ENCODE measurements at places on chromosomes 2 and 18. TPM values are rescaled to one million over a fixed set of nuclear protein-coding genes. Genes with fewer than 3 reads are reported as not detected.
A peak's percentile ranks its signal among the peaks of the same experiment; 100 is the strongest.

The VIT gene
- total RNA-seq: 0.99 TPM

The RGPD5 gene
- total RNA-seq: 25.7 TPM

The C2orf66 gene
- 0.33 TPM for total RNA-seq

The TRIM43 gene
- total RNA-seq: not detected

The ADRA2B gene
- total RNA-seq: 0.26 TPM

The NT5DC4 gene
- total RNA-seq: not detected

The SETBP1 gene
- 23.6 TPM for total RNA-seq

The ASB18 gene
- not detected for total RNA-seq

The ANKRD62 gene
- total RNA-seq: 13.0 TPM

DNA sequence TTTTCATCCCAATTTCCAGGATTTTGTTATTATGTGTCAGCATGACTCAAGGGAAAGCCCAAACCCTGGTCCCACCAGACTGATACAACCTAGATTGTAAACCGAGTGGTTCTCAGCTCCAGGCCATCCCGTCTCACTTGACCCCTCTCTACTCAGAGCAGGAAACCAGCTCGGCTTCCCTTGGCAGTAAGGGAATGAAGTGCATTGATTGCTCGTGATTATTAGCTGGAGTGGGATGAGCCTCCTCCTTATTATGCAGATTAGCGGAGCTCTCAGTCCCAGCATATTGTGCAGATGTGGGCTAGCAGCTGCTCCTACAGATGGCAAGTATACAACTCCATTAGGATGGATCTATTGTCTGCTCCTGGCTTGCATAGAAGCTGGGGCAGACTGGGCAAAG lies 167.6 kb downstream of the LNPK start:
- no peak overlapping the region for H3K4me3 ChIP-seq
- no peaks in the 10 kb centered on the region for H3K36me3 ChIP-seq
- DNase-seq: no peak
- no peaks in the 10 kb centered on the region for H3K4me1 ChIP-seq
- no peaks in the 10 kb centered on the region for H3K27me3 ChIP-seq

DNA sequence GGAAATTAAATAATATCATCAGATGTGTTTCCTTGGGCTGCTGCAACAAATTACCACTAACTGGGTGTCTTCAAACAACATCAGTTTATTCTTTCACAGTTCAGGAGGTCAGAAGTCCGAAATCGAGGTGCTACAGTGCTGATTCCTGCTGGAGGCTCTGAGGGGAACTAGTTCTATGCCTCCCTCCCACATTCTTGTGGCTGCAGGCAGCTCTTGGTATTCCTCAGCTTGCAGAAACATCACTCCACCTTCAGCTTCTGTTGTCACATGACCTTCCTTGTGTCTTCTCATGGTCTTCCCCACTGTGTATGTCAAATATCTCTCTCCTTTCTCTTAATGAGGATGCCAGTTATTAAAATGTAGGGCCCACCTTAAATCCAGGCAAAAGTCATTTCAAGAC lies 29.3 kb upstream of the DCC start:
- DNase-seq: no peak
- no peaks in the 10 kb centered on the region for H3K27me3 ChIP-seq
- H3K36me3 ChIP-seq: no peaks in the 10 kb centered on the region
- no peak overlapping the region for H3K27ac ChIP-seq
- no peak overlapping the region for H3K4me3 ChIP-seq

- no peaks in the 10 kb centered on the region for H3K36me3 ChIP-seq
- no peaks in the 10 kb centered on the region for H3K27me3 ChIP-seq
- H3K27ac ChIP-seq: no peak overlapping the region
- no peaks in the 10 kb centered on the region for H3K4me1 ChIP-seq
These were observed 57.6 kb upstream of the ZNF519 start for GRCh38 chr18:14189858-14190257.

GRCh38 chr2:219569041-219569440 lies 2.3 kb downstream of the OBSL1 start:
- no peak for DNase-seq
- H3K36me3 ChIP-seq: no peaks in the 10 kb centered on the region
- no peak overlapping the region for H3K27ac ChIP-seq
- H3K4me3 ChIP-seq: no peak overlapping the region
- no peaks in the 10 kb centered on the region for H3K27me3 ChIP-seq

DNA sequence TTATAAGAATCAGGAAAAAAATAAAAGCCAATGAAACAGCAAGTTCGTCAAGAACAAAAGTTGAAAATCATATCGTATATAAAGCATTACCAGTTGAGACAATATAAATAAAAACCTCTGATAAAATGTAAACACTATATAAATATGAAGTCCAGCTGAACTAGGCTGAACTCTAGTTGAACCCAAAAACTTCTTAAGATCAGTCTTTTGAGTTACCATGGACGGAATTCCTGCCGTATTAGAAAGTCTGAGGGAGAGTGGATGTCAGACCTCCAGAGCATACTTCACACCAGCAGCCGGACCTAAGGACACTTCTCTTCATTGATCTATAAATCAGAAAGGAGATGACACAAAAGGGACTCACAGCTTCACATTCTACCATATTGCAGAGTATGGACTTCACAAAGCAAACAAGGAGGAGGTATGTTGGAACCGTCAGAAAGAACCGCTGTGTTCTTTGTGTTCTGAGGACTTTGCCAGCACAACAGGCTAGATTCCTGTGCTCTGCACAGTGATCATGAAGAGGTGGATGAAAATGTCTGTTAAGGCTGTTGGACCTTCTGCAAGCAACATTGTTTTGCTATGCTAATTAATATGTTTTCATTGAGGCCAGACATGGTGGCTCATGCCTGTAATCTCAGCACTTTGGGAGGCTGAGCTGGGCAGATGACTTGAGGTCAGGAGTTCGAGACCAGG lies 67.2 kb upstream of the SP5 start:
- no peak overlapping the region for H3K4me3 ChIP-seq
- DNase-seq: no peak
- H3K27ac ChIP-seq: no peak overlapping the region
- no peaks in the 10 kb centered on the region for H3K36me3 ChIP-seq

DNA sequence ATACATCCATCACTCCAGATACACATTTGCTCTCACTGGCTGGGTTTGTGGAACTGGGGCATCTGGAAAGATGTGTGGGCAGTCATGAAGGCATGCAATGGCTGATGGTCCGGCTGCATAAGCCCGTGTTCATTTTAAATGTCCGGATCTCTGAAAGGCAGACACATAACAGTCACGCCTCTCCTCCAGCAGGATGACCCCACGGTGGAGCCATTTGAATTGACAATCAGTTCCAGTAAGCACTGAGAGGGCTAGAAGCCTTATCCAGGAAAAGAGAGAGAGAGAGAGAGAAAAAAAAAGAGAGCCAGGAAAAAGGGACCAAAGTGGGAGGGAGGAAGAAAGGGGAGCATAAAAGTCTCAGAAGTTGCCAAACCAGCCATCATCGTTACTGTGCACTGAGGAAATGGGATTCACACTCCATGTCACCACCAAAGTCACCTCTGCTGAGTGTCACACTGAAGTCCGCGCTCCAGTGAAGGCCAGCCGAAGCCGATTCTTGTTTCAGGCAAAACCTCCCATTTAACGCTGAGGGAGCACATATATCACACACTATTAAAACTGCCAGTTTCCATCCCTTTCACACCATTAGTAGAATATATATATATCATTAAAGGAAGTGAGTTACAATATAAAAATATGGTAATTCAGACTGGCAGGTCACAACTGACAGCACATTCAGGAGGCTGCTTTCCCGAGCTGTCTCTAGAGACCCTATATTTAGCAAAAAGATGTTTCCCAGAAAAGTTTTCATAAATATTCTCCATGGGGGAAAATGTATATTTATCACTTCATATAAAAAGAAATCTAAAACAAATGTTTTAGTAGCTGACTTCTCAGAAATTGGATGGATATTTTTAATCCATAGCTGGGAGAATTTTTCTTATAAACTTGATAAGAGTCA lies 142.0 kb downstream of the ACTR3 start:
- DNase-seq: no peak
- no peaks in the 10 kb centered on the region for H3K27me3 ChIP-seq

- H3K4me3 ChIP-seq: no peak overlapping the region
- no peaks in the 10 kb centered on the region for H3K27me3 ChIP-seq
- no peaks in the 10 kb centered on the region for H3K36me3 ChIP-seq
- H3K27ac ChIP-seq: no peak overlapping the region
These were observed 38.0 kb downstream of the CMPK2 start for GRCh38 chr2:6827566-6828298.

DNA sequence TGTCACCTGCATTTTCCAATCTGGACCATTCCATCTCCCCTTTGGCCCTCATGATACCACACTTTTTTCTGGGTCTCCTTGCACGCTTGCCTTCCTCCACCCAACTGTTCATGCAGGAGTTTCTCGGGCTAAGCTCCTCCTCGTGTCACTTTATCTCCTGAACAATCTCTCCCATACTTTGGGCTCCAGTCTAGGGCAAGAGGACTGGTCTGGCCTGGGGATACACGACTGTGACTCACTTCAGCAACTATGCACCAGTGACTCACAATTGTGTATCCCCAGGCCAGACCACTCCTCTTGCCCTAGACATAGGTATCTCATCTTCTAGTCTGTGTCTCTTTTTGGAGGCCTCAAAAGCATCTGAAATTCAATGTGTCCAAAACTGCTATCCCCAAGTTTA lies 149.4 kb upstream of the PTPRM start:
- H3K36me3 ChIP-seq: no peaks in the 10 kb centered on the region
- no peaks in the 10 kb centered on the region for H3K4me1 ChIP-seq
- H3K27ac ChIP-seq: no peak overlapping the region
- DNase-seq: no peak
- no peaks in the 10 kb centered on the region for H3K27me3 ChIP-seq
- H3K4me3 ChIP-seq: no peak overlapping the region

- H3K4me1 ChIP-seq: peaks cover 29% of the 10 kb centered on the region
- H3K4me3 ChIP-seq: no peak overlapping the region
- no peak overlapping the region for H3K27ac ChIP-seq
- H3K36me3 ChIP-seq: no peaks in the 10 kb centered on the region
- H3K27me3 ChIP-seq: no peaks in the 10 kb centered on the region
These were observed 22.8 kb downstream of the ADRA2B start for GRCh38 chr2:96093528-96093927.

DNA sequence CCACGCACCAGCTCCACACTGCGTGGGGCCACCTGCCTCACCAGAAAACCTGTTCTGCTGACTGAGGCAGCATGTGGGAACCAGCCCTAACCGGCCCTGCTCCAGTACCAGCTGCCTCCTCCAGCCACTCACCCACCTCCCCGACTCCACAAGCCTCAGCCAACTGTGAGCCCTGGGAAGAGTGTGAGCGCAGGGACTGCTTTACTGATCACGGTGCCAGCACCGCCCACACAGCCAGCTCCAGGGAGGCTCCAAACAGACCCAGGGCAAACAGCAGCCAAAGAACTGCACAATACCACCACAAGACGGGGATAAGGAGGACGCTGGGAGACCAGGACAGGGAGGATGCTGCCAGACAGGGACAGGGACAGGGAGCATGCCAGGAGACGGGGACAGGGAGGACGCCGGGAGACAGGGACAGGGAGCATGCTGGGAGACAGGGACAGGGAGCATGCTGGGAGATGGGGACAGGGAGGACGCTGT lies 28.4 kb downstream of the EIPR1 start:
- H3K4me1 ChIP-seq: no peaks in the 10 kb centered on the region
- H3K27me3 ChIP-seq: no peaks in the 10 kb centered on the region
- DNase-seq: peak; percentile 24
- H3K36me3 ChIP-seq: no peaks in the 10 kb centered on the region
- no peak overlapping the region for H3K4me3 ChIP-seq

DNA sequence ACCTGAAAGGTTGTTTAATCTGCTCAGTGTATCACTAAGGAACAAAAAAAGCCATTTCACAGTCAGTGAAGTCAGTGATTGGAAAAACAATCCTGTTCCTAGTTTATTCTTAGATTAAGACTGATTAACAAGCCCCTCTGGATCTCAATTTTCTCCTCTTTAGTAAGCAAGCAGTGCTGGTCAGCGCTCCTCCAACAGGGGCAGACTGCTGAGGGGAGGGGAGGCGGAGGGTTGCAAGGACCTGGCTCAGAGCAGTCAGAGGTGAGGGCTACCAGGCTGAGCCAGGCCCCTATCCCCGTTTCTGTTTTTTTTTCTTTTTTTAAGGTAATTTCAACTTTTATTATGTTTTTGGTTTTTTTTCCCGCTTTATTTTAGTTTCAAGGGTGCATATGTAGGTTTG lies 24.7 kb upstream of the KCNS3 start:
- H3K27me3 ChIP-seq: no peaks in the 10 kb centered on the region
- no peaks in the 10 kb centered on the region for H3K4me1 ChIP-seq
- H3K36me3 ChIP-seq: no peaks in the 10 kb centered on the region

DNA sequence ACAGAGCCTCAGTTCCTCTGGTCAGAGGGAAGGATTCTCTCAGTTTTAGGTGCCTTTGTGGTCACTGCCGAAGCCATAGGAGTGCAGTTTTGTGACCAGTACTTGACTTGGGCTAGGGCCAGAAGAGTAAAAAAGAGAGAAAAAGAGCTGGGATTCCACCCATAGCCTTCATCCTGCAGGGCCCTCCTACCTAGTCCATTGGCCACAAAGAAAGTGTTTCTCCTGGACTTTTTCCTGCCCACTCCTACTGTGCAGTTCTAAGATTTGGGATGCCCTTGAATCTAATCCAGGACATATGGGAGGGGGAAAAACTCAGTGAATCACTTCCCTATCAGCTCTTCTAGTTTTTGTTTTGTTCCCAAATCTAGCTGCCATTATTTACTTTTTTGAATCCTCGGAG lies 26.0 kb downstream of the FAM117B start:
- H3K27ac ChIP-seq: no peak overlapping the region
- DNase-seq: no peak
- peaks cover 16% of the 10 kb centered on the region for H3K4me1 ChIP-seq
- no peaks in the 10 kb centered on the region for H3K36me3 ChIP-seq

GRCh38 chr2:118232796-118233195 lies 144.5 kb downstream of the INSIG2 start:
- DNase-seq: no peak
- H3K4me1 ChIP-seq: no peaks in the 10 kb centered on the region
- no peak overlapping the region for H3K4me3 ChIP-seq
- H3K36me3 ChIP-seq: no peaks in the 10 kb centered on the region

- no peak overlapping the region for H3K4me3 ChIP-seq
- H3K4me1 ChIP-seq: peaks cover 10% of the 10 kb centered on the region
- no peaks in the 10 kb centered on the region for H3K36me3 ChIP-seq
- no peaks in the 10 kb centered on the region for H3K27me3 ChIP-seq
- DNase-seq: no peak
These were observed 22.6 kb downstream of the CIB4 start for GRCh38 chr2:26618611-26619010.

GRCh38 chr2:12081481-12082210 lies 335.2 kb downstream of the LPIN1 start:
- no peaks in the 10 kb centered on the region for H3K27me3 ChIP-seq
- H3K36me3 ChIP-seq: no peaks in the 10 kb centered on the region
- no peak overlapping the region for H3K27ac ChIP-seq
- DNase-seq: no peak
- H3K4me3 ChIP-seq: no peak overlapping the region

- no peak for DNase-seq
- no peak overlapping the region for H3K4me3 ChIP-seq
- H3K4me1 ChIP-seq: peaks cover 14% of the 10 kb centered on the region
- H3K27me3 ChIP-seq: no peaks in the 10 kb centered on the region
- H3K36me3 ChIP-seq: no peaks in the 10 kb centered on the region
These were observed 235.0 kb downstream of the GULP1 start for GRCh38 chr2:188526701-188527100.

Measured in body of pancreas (tissue), 4 donors.